ENCODE measurements at places on chromosomes 7 and 10.
A peak's percentile ranks its signal among the peaks of the same experiment; 100 is the strongest.

DNA sequence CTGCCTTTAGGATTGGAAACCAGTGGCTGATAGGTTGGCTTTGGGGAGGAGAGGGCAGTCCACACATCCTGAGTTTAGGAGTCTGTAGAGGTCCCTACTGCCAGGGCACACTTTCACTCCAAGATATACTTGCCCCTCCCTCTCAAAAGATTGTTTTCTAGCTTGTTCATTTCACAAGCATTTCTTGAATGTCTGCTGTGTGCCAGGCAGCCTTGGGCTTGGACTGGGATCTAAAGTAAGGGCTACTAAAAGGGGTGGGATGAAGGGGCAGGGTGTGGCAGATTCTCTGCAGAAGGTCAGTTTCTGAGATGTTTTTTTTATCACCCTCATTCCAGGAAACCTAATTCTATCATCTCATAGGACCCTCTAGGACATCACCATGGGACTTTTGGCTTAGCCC, 272.4 kb downstream of the SKAP2 start:
- no peak for DNase-seq

GRCh38 chr10:69464801-69465401, 13.6 kb downstream of the TSPAN15 start:
- no peak for DNase-seq

DNA sequence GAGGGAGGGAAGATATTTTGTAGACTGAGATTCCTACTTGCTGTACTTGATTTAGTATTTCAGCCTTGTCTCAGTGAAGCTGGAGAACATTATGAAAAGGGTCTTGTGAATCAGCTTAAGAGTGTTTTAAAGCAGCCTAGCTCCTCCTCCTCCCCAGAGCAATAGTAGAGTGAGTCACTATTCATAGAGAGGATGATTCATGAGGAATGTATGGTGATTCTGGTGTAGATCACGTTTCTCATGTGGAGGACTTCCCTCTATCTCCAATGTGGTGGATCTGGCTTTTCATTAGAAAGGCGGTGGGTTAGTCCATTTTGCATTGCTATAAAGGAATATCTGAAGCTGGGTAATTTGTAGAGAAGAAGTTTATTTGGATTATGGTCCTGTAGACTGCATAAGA, 340.1 kb upstream of the CHRM2 start:
- peak; percentile 64 for DNase-seq

- no peak for DNase-seq
Measured at GRCh38 chr10:5391790-5392189, 12.8 kb downstream of the TUBAL3 start.

DNA sequence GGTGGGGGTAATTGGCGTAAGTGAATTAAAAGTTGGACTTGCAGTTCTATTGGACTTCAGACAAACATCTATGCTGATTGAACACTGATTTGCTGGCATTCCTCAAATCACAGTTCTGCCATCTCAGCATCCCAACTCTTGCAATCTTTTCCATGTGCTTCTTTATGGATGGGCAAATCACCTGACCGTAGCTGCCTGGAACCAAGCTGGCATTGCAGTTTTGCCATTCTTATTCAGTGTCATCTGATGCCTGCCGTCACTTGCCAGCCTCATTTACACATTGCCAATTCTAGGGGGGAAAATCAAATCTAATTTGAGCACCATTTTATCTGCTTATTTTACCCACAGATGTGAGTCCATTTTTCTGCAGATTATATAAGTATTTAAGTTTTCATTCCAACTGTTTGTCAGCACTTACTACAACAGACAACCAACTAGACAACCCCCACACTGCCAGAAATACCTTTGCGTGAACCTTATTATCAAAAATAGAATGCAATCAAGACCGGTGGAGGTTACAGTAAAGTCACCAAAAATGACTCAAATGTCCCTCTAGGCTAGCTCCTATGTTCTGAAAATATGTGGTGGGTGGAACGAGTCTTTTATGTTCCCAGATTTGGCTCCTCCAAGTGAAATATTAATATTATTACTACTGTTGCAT, 172.3 kb upstream of the CTBP2 start:
- DNase-seq = no peak

- DNase-seq = no peak
Measured at GRCh38 chr10:111126077-111126476, 49.2 kb downstream of the ADRA2A start.

DNA sequence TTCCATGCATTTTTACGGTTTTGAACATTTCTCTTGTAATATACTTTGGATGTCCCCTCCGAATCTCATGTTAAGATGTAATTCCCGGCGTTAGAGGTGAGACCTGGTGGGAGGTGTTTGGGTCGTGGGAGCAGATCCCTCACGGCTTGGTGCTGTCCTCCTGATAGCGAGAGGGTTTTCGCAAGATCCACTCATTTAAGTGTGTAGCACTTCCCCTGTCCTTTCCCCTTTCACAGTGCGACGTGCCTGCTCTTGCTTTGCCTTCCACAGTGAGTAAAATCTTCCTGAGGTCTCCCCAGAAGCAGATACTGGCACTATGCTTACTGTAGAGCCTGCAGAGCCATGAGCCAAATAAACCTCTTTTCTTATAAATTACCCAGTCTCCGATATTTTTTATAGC, 6.6 kb downstream of the GPR141 start:
- no peak for DNase-seq

GRCh38 chr7:105106473-105106872, 92.5 kb downstream of the KMT2E start:
- no peak for DNase-seq

- peak; percentile 19 for DNase-seq
Measured at GRCh38 chr7:71733107-71733870, 601.3 kb downstream of the GALNT17 start.

- DNase-seq = no peak
Measured at GRCh38 chr7:131166066-131166465, 161.6 kb upstream of the MKLN1 start.

- no peak for DNase-seq
Measured at GRCh38 chr7:24334012-24334411, 50.0 kb downstream of the NPY start.

DNA sequence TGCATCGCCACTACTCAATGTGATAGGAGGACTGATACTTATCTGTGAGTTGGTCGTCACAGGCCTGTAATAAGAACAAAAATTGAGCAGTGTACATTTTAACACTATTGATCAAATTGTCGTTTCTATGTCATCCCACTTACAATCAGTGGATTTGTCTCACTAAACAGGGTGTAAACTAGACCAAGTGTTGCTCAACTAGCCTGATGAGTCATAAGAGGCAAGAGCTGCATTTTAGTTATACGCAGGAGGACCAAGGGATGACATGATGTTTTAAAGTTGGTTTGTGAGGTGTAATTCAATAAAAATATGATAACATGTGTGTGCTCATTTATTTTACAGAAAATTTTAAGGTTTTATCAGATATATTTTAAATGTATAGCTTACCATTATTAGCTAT, 1239.2 kb downstream of the REEP3 start:
- no peak for DNase-seq

- DNase-seq = no peak
Measured at GRCh38 chr10:89921403-89921802, 220.0 kb downstream of the KIF20B start.

GRCh38 chr7:16609842-16610450, 35.6 kb downstream of the ANKMY2 start:
- DNase-seq = no peak

Measured in amniotic stem cell (primary cell).